ENCODE measurements at places on chromosomes 3 and 15.

DNA sequence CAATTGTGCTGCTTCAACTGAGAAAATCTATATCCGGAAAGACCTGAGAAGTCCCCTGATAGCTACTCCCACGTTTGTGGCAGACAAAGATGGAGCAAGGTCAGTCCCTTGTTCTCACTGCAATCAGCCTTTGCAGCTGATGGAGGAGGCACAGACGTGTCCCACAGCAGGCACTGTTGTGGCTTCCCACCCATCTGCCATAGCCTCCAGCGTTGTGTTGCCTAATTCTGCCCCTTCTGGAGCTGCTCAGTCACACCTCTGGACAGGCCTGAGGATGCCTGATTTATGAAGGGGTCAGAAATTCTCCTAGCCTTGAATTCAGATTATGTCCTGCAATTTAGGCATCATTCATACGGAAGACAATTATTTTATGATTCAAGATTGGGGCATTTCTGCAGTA lies 41.9 kb downstream of the MRPS25 start:
- no peak for DNase-seq

DNA sequence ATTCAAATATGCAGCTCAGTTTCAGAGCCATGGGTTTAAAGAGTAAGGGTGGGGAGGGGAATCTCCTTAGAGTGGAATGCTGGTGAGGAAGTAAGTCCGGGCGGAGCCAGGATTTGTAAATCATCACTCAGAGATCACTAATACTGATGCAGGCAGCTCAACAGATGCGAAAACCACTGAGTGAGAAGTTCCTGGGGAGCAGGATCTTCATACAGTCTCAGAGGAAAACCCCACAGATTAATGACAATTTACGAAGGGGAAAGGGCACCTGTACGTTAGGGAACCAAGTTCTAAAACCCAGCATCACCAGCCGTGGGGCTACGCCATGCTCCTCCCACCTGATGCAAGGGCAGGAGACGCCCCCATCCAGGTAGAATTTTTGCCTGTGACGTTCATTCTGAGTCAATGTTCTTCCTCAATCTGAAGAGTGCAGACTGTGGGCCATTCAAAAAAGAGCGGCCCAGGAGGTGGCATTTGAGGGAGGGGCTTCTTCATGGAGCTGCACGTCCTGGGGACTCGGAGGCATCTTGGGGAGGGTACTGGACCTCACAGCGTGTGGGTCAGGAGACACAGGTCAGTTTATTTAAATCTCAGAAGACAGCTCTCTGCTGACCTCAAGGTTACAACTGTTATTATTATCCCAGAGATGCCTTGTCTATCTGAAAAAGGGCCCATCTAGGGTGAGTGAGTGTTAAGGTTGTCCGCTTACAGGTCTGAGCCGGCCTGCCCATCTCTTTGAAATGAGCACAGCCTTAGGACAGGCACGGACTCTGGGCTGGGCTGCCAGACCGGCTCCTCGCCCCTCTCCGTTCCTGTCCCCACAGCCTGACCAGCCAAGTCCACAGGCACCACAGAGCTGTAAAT lies 228.0 kb downstream of the XXYLT1 start:
- no peak for DNase-seq

DNA sequence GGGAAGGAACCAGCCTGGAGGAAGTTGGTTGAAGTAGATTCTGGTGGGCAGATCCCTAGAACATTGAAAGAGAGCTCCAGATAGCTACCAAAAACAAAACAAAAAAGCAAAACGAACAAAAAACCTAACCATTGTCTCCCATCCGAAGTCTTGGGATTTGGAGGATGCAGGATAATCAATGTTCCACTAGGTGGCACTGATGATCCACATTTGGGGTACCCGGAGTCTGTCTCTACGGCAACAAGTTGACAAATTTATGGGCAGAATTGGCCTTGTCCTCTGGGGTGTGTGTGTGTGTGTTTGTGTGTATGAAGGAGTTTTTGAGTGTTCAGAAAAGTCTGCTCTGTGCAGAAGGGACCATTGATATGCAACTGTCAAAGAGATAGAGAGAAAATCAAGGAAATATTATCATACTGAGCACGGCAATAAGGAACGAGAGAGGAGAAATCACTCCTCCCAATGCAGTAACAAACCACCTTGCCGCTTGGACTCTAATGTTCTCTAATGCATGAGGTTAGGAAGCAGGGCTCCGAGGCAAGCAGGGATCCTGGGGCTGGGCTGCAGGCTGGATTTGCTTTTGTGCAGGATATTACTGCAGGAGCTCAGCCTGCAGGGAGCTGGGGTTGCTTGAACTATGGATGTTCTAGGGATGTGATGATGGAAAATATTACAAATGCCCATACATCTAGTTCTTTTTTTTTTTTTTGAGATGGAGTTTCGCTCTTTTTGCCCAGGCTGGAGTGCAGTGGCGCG lies 59.8 kb upstream of the KLHL25 start:
- DNase-seq: peak; percentile 41

- no peak for DNase-seq
Observed at GRCh38 chr3:37668431-37668817, 193.3 kb upstream of the CTDSPL start.

GRCh38 chr3:59510576-59510975 lies 460.8 kb upstream of the CFAP20DC start:
- no peak for DNase-seq

DNA sequence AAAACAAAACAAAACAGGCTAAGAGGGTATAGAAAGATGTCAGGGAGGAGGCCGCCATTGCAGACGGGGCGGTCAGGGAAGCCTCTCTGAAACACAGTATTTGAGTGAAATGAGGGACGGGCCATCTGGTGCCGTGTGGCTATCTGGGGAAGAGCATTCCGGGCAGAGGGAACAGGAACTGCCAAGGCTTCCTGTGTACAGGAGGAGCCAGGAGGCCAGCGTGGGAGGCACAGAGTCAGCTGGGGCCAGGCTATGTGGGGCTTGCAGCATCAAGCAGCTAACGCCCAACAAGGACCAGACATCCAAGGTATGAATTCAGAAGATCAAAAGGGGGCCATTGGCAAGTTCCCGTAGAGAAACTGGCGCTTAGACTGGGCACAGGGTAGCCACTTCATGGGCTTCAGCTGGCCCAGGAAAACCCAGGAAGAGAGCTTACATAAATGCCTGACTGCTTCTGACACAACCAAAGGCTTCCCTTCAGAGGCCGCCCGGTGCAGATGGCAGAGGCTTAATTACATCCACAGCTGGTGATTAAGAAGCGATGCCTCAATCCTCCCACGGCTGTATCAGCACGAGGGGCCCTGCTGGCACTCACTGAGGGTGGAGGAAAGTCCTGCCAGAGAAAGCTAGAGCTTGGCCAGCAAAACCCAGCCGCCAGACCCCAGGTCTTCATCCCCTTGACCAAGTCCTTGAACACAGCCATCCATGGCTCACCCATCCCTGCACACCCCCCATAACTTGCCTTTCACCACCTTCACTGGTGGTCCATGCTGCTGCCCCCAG lies 144.9 kb downstream of the MEGF11 start:
- no peak for DNase-seq
